ENCODE measurements at places on chromosomes 5 and 9.

GRCh38 chr5:160506006-160507004, 84.7 kb downstream of the PTTG1 start:
- DNase-seq: peak; percentile 49

GRCh38 chr5:173962436-173962972, 26.5 kb upstream of the C5orf47 start:
- no peak for DNase-seq

DNA sequence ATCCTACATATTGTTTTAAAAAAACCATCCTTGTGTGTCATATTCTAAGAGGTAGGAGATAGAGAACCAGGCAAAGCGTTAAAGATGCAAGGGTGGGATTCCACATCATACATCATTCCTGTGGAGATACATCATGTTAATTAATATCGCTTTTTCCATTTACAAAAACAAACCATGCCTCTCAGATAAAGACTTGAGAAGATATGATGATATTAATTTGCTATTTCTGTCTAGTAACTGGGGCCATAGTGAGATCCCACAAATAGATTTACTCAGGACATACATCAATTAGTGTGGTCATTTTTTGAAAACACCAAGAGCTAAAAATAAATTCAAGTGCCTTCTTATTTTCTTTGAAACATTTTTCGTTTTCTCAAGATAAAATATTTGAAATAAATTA, 165.4 kb upstream of the TARS1 start:
- no peak for DNase-seq

DNA sequence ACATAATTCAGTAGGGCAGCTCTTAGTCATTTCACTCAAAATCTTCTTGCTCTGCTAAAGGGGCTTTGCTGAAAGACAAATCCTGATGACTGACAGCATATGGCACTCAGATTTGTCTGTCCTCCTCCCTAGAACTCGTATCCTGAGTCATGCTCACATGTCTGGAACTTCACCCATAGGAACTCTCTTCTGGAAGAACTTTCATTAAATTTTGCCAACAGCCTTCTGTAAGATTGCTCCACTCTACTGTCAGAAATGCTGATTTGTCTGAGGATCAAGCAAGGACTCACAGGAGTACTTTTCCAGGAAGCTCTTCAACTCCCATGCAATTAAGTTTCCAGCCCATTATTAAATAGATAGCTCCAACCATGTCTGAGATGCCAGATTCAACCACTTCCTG, 59.8 kb upstream of the SNX2 start:
- DNase-seq: no peak

- no peak for DNase-seq
These were observed 1.9 kb upstream of the UBTD2 start for GRCh38 chr5:172285226-172286143.

DNA sequence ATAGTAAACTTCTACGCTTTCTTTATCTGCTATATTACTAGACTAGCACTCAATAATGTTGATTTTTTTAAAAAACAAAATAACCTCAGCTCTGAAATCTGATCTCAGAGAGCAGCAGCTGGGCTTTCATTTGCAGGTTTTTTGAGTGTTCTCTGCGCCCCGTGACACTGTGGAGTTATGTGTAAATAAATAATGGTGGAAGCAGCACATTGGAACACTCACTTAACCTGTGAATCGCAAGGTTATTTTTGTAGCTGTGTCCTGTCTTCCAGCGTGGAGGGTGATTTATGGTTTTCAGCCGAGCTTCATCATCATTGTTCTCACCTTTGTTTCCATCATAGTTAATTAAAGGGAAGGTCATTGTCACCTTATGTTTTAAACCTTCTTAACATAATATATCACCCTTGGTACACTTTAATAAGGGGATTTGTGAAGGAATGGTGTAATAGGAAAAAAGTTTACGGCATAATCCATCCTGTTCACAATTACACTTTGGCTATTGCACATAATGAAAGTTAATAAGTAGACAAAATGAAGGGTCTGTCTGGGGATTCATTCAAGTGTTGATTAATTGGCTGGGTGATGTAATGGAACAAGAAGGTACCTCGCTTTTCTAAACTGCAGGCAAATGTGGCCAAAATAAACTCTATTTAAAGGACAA, 493.3 kb upstream of the ADAMTS16 start:
- no peak for DNase-seq

DNA sequence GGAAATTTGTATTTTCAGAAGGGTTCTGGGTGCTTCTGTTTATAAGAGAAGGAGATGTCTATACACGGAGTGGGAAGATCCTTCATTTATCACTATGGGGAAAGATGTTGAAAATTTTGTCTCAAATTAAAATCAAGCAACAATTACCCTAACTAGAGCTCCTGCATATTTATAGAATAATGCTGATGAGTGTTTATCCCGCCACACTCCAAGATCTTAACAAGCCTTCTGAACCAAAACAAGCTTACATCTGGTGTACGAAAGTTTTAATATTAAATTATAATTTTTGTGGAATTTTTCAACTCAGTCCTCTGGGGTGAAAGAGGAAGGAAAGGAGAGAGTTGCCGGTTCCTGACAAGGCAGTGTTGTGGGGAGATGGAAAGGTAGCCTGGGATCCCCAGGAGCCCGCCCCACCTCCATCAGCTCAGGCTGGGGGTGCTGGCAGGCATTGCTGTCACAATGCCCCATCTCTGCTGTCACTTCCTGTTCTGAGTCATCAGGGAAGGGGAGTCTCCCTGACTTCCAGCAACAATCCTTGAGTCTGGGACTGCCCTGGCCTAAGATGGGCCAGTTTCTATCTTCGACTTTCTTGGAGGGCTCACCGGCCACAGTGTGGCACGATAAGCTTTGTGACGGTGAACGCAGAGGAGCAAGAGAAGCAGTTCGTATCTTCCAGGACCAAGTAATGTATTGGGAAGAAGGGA, 64.5 kb downstream of the ERAP1 start:
- DNase-seq: no peak

DNA sequence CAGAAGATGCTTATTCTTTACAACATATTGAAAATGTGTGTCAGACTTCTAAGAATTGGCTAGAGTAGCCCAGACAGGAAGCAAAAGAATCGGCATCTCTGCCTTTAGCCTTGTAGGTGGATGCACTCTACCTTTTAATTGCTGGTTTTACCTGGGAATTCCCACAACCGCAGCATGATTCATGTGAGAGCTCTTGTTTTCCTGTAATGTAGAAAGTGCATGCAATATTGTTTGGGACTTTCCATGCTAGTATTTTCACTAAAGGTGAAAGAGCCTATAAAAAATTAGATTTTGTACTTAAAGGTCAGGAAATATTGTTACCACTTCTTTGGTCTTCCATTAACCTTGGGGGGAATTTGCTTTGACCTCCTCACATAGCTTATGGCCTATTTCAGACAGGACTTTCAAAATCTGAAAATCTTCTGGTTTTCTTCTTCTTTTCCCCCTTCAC, 89.8 kb downstream of the NTRK2 start:
- DNase-seq: no peak

GRCh38 chr5:129099184-129099569, 4.6 kb downstream of the ISOC1 start:
- DNase-seq: no peak
